ENCODE measurements at places on chromosomes 3 and 15.

DNA sequence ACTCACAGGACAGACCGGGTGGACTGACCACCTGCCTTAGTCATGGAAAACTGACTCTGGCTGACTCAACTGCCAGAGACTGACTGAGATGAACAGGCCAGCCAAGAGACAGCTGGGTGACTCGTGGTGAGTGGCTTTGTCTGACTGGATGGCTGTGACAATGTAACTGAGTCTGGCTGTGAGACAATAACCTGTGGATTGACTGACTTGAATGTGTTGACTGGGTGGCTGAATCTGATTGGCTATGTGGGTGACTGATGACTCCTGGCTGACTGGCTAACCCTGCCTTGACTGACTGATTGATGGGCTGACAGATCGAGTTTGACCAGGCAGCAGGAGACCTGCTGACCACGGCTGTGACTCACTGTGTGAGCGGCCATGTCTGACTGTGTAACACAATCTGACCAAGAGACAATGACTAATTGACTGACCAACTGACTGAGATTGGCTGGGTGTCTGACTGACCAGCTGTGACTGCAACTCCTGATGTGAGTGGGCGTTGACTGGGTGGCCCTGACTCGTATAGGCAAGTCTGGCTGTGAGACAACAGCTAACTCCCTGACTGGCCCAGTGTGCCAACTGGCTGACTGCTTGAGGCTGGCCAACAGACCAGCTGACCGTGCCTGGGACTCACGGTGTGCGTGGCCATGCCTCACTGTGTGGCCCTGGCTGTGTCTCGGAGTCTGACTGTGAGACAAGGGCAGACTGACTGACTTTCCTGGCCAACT is 509.1 kb downstream of the SHQ1 start:
- peak; percentile 19 for DNase-seq
- no peaks in the 10 kb centered on the region for H3K36me3 ChIP-seq
- no peak overlapping the region for H3K4me3 ChIP-seq
- H3K27ac ChIP-seq: no peak overlapping the region
- peaks cover 2% of the 10 kb centered on the region for H3K27me3 ChIP-seq

GRCh38 chr15:44296625-44297524 is 8.4 kb downstream of the GOLM2 start:
- peak overlapping the region; percentile 51 for H3K4me3 ChIP-seq
- peaks cover 21% of the 10 kb centered on the region for H3K36me3 ChIP-seq
- no peak for DNase-seq
- peaks cover 37% of the 10 kb centered on the region for H3K4me1 ChIP-seq
- peak overlapping the region; percentile 49 for H3K27ac ChIP-seq

DNA sequence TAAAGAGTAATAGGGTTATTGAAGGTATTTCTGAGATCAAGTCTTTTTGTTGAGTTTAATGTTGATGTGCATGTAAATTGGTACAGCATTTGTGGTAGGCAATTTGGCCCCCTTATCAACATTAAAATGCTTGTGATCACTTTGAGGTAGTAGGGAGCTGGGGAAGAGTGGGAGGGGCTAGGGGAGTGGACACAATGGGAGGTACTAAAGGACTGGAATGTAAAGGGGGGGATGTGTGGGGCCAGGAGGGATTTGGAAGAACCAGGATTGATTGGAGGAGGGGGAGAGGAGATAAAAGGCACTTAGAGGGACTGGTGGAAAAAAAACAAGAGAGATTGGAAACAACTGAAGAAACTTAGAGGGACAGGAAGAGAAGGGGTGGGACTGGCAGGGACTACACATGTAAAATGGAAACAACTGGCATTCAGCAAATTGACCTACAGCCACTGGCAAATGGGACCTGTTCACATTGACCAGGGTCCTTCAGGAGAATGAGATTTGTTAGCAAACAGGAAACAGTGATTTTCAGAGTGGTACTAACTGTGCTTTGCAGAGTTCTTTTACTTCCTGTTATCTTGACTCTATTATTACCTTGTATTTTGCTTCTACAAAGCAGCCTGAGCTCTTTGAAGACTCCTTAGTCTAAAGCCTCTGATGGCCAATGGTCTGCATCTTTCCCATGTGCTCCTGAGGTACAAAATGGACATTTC is 47.8 kb upstream of the ZBTB38 start:
- peaks cover 2% of the 10 kb centered on the region for H3K27me3 ChIP-seq
- DNase-seq: no peak
- H3K27ac ChIP-seq: no peak overlapping the region
- H3K36me3 ChIP-seq: peaks cover 2% of the 10 kb centered on the region

DNA sequence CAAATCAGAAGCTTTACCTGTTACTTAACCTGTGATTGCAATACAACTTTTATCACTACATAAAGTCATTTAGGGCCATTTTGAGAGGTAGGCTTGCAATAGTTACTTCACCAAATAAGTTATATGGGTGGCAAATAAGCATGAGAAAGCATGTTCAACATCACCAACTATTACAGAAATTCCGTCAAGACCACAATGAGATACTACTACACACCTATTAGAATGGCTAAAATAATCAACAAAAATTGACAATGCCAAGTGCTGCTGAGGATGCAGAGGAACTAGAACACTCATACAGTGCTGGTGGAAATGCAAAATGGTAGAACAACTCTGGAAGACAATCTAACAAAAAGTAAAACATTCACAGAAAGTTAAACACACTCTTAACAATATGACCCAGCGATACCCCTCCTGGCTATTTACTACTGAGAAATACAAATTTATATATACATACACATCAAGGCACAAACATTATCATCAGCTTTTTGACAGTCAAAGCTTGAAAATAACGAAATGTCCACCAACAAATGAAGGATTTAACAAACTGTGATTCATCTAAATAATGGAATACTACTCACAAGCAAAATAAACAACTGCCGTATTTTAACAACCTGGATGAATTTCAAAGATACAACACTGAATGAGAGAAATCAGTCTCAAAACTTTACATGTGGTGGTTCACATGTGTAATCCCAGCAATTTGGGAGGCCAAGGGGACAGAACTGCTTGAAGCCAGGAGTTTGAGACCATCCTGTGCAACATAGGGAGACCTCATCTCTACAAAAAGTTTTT is 82.9 kb downstream of the MYO9A start:
- DNase-seq: no peak
- no peaks in the 10 kb centered on the region for H3K27me3 ChIP-seq
- no peak overlapping the region for H3K27ac ChIP-seq
- no peak overlapping the region for H3K4me3 ChIP-seq
- H3K4me1 ChIP-seq: no peaks in the 10 kb centered on the region
